ENCODE measurements at places on chromosomes 3 and 15.

- DNase-seq, result no peak
Measured at GRCh38 chr3:190205739-190206138, 85.0 kb upstream of the P3H2 start.

- no peak for DNase-seq
Measured at GRCh38 chr3:164018500-164018899, 1059.8 kb downstream of the SI start.

DNA sequence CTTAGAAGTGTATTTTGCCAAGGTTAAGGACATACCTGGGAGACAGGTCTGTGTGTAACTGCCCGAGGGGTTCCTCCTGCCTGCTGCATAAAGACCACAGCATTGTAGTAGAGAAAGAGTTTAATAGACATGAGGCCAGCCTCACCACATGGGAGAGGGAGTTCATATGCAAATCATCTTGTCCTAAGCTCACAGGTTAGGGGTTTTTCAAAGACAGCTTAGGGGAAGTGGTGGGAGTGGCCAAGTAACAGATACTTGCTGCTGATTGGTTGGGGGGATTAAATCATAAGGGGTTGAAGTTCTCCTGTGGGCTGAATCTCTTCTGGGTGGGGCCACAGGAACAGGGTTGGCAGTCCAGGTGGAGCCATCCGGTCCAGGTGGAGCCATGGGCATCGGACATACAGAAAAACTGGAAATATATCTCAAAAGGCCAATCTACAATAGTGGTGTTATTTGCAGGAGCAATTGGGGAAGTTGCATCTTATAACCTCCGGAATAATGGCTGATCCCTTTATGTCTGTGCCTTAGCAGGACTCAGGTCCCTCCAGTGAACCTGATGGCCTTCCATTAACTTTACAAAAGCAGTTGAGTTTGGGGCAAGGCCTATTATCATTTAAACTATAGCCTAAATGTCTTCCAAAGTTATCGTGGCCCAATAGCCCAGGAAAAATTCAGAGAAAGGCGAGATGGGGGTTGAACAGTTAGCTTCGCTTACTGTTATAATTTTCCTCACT is 86.0 kb upstream of the MFGE8 start:
- no peak for DNase-seq

GRCh38 chr15:53665930-53666329 is 93.5 kb downstream of the WDR72 start:
- no peak for DNase-seq

DNA sequence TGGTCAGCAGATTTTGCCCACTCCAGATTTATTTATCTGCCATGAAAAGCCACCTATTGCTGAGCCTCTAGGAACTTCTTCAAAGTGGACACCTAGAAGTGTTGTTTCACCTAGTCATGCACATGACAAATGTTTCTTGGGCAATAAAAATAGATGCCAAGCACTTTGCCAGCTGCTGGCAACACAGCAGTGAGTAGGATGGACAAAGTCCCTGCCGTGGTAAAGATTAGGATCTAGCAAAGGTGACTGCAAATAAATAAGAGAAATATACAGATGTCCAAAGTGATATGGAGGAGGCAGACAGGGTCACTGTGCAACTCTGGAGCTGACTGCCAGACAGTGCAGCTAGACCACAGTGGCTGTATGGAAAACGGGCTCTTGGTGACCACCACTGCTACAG is 137.9 kb downstream of the SUCLG2 start:
- DNase-seq, result no peak

DNA sequence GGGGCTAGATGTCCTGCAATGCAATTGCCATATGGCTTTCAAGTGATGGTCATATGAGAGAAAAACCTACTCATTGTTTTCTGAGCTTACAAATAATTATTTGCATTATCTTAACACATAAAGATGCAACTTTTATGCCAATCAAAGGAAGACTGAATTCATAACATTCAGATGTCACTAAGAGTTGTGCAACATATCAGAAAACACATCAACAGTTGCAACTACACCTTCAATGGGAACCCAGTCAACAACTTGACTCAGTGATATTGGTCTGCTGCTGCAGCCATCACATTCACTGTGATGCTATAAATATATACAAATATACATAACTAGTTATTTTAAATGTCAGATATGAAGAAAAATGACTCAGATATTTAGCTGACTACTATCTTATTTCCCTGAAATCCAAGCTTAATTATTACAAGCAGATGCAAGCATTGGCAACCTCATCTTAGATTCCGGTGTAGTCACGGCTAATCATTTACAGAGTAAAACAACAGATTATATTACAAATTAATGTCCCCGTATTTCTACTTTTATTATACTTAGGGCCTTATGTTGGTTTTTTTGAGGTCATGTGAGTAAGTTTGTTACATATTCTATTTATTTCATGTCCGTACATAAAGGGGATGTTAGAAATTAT is 23.7 kb downstream of the CNTN3 start:
- DNase-seq, result no peak

GRCh38 chr15:50883903-50884302 is 24.6 kb upstream of the AP4E1 start:
- no peak for DNase-seq

- no peak for DNase-seq
Measured at GRCh38 chr15:44519537-44519936, 17.4 kb upstream of the EIF3J start.

DNA sequence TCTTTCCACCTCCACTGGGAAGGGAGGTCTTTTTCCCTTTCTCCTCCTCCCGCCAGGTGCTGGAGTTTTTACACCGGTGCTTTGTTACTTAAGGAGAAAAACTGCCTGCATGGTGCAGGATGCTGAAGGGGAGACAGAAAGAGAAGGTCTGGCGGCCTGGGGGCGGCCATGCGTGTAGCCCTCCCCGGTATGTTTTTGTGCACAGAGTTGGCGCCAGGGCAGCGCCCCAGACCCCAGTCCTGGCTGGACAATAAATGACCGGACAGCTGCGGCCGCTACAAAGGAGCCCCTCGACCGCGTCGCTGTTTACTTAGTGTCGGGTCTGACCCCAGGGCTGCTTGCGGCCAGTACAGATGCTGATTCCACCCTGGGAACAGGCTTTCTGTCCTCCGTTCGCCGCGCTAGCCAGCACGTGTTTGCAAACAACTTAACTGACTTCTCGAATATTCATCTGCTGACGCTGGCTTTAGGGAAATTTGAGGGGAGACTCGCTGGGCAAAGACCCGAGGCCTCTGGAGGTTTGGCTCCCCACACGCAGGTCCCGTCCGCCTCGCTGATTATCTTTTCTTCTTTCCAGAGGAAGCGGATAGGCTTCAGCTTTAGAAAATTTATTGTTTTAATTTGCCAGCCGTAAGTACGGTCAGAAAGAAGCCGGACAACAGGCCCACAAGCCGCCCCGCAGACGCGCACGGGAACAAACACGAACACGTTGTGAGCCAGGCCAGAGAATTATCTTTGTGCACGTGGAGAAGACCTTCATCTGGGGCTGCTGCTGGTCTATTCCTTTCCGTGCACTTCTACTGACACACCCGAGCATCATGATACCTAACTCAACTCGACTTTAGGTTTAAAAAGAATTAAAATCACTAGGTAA is 46.9 kb downstream of the ZIC4 start:
- DNase-seq, result no peak

GRCh38 chr3:194977356-194977755 is 291.7 kb downstream of the FAM43A start:
- no peak for DNase-seq
